Erythroblast (primary cell): ENCODE measurements at places on chromosomes 6 and 20.

- DNase-seq: no peak
These were observed 98.4 kb upstream of the ADTRP start for GRCh38 chr6:11876934-11877433.

- DNase-seq: no peak
These were observed 7.5 kb upstream of the CD164 start for GRCh38 chr6:109389650-109390274.

GRCh38 chr6:138188278-138188941 lies 26.7 kb downstream of the ARFGEF3 start:
- no peak for DNase-seq

DNA sequence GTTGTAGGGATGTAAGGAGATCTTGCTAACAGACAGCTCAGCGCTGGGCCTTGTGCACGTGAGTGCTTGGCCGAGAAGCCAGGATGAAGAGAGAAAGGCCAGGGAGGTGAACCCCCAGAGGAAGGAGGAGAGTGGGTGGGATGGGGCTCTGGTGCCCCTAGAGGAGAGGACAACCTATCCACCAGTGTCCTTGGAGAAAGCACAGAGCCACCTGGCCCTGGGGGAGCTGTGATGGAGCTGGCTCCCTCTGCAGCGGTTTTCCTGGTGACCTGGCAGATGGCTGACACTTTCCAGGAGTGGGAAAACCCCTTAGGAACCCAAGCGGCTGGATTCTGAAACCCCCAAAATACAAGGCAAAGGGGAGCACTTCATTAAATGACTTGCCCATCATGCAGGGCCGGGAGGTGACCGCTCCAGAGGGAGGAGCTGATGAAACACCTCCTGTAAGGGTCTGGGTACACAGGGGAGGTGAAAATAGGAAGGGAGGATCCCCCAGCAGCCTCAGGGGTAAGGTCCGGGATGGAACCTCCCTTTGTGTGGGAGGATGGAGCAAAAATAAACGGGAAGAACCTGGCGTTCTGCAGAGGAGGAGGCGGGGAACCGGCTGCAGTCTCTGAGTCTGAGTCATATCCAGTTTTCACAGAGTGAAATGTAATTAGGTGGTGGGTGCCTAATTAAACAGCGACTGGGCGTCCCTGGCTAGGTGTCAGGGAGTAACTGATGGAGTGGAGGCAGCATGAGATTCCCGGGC lies 80.4 kb downstream of the SULF2 start:
- DNase-seq: no peak

GRCh38 chr6:147958683-147959082 lies 384.0 kb upstream of the SASH1 start:
- DNase-seq: no peak

GRCh38 chr6:151018046-151018445 lies 152.5 kb downstream of the MTHFD1L start:
- DNase-seq: no peak

DNA sequence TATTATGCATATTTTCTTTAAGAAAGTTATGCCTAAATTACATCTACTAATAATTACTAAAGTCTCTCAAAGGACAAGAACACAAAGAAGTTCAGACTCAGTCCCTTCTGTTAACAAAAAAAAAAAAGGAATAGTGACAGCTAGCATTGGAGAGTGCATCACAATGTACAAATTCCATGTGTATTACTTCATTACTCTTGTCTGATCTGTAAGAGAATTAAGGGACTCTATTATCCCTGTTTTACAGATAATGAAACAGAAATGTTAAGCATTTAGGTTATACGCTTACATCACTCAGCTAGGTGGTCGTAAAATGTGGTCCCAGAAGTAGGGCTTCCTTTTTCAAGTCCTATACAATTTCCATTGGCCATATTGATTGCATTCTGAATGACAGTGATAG lies 17.2 kb upstream of the VNN1 start:
- DNase-seq: no peak

DNA sequence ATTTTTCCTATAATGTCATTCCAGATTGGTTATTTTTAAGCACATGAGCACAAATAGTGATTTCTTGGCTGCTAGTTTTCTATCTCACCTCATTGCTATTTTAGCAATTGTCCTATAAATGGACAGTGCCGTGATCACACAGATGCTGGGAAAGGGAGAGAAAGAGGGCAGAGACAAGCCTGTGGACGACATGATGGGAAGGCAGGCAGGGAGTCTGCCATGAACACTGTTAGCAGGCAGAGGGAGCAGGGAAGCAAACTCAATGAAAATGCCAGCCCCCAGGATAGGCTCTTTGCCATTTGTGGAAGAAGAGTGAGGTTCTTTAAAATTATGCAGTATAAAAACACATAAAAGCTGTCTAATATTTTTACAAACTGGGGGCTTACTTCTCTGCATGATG lies 96.8 kb downstream of the ADTRP start:
- DNase-seq: no peak
